ENCODE measurements at places on chromosomes 5 and 9. TPM values are rescaled to one million over a fixed set of nuclear protein-coding genes. Genes with fewer than 3 reads are reported as not detected.

GRCh38 chr9:98545021-98545420, 163.7 kb downstream of the GABBR2 start:
- no peak for DNase-seq

DNA sequence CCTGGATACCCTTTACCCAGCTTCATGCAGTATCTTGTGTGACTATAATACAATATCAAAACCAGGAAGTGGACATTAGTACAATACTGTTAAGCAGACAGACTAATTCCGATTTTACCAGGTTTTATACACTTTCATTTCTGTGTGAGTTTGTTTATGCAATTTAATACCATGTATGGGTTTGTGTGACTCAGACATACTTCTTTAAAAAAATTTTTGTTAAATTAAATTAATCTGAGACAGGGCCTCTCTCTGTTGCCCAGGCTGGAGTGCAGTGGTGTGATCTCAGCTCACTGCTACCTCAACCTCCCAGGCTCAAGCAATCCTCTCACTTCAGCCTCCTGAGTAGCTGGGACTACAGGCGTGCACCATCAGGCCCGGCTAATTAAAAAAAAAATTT, 156.8 kb downstream of the GAPVD1 start:
- DNase-seq = no peak

DNA sequence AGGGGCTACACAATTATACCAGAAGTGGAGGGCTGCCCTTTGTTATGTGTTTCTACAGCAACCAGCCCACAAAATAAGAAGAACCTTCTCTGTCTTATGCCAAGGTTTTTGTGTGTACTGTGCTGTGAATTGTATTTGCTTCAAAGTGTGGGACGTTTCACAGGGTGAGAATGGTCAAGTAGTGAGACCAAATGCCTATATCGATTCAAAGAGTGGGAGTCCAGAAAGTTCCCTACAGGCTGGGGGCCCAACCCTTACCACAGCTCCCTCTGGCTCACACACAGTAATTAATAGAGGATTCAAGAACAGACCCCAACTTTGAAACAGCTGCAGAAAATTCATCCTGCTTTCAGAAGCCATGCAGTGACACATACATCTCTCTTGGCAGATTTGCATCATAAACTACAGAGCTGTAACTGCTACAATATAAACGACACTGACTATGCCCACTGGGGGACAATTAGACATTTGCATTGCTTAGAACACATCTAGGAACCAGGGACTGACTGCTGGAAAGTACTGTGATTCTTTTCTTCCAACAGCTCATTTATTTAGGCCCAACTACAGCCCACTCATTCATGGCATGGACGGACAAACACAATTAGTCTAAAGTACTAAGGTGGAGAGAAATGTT, 12.8 kb downstream of the ENC1 start:
- no peak for DNase-seq

GRCh38 chr5:23223846-23224245, 283.6 kb upstream of the PRDM9 start:
- DNase-seq = no peak

DNA sequence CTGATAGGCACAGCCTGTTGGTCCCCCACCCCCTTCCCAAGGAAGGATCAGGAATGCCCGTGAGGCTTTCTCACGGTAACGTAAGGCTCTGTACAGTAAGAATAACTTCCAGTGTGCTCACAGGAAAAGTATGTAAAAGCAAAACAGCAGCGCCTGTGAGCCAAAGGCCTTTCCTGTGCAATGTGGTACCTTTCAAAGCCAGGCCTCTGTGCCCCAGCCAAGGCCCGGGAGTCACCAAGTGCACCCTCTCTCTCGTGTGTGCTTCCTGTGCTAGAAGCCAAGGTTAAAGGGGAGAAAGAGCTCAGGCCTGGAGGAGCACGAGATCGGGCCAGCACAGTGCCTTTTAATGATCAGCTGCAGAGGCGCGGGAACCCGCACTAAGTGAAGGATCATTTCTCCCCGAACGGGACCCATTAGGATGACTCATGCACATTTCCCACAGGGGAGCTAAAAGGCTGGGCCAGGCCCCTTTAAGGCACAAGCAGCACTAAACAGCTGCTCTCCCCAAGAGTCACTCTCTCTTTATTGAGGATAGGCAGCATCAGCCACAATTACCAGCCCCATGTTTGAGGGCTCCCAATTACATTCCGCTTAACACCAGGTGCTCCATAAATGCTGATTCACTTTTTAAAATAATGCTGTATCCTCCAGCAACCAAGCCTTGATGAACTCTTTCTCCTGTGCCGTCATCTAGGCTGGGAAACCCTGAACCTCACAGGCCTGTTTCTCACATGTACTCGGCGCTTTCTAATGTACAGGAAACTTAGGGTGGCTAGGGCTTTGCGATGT, 42.8 kb downstream of the SHB start:
- no peak for DNase-seq

GRCh38 chr9:82989929-82990328, 73.0 kb downstream of the RASEF start:
- no peak for DNase-seq

DNA sequence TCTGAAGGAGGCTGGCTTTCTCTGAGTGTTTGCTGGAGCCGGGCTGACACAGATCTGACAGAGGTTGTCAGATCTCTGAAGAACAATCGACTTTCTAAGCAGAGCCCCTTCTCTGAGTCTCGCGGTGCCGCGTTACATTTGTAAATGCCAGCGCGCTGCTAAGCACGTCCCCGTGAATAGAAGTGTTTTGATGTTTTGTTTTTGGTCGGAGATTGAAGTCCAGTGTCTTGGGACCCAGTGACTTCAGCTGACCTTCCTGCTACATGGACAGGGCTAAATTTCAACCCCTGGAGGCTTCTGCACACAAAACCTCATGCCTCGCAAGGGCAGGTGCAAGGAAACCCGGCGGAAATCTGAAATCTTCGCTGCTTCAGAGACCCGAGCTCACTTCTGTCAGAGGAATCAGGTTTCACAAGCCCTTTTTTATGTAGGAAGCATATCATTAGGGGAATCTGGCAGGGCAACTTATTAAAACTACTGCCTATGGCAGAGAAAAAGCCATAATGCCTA, 27.2 kb downstream of the NEUROG1 start:
- no peak for DNase-seq

DNA sequence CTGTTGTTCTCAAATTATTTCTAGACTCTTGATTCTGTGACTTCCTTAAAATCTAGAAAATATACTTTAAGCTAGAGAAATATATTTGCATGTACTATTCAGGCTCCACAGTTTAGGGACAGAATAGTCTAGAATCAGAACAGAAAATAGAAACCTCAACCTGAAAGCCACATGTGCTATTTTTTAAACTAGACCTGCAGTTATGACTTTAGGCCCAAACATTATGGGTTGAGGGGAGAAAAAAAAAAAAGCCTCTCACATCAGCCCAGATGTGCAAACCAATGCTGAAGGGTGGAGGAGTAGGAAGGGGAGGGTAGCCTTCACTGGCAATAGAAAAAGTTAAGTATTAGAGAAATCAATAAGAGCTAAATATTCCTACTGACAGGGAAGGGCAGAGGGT, 35.7 kb downstream of the ELL2 start:
- no peak for DNase-seq

DNA sequence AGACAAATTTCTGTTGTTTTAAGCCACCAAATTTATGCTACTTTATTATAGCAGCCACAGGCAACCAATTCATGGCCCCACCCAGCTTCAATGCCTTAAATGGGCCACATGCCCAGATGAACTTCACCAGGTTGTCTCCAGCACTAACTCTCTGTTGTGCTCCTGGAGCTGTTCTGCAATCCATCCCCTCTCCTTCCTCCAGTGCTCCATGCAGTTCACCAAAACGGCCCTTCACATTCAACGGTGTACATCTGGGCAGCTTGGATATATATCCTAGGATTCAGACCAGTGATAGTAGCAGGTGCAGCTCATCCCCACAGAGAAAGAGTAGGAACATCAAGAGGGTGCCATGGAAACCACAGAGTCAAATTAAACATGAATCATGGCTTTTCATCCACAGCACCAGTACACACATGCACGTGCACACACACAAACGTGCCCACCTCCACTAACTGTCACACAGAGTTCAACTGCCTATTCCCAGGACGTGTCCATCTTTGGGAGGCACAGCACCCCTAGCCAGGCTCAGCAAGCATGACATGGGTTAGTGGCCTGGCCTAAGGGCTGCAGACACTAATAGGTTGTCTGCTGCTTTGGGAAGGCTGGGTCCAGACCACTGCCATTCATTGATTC, 134.5 kb downstream of the MED10 start:
- no peak for DNase-seq

- no peak for DNase-seq
Observed at GRCh38 chr9:106104887-106105286, 410.5 kb downstream of the TMEM38B start.

- no peak for DNase-seq
Observed at GRCh38 chr9:9790216-9790872, 822.5 kb downstream of the PTPRD start.

- no peak for DNase-seq
Observed at GRCh38 chr5:103424026-103424425, 138.6 kb downstream of the NUDT12 start.

- no peak for DNase-seq
Observed at GRCh38 chr5:37792975-37793631, 46.7 kb downstream of the GDNF start.

DNA sequence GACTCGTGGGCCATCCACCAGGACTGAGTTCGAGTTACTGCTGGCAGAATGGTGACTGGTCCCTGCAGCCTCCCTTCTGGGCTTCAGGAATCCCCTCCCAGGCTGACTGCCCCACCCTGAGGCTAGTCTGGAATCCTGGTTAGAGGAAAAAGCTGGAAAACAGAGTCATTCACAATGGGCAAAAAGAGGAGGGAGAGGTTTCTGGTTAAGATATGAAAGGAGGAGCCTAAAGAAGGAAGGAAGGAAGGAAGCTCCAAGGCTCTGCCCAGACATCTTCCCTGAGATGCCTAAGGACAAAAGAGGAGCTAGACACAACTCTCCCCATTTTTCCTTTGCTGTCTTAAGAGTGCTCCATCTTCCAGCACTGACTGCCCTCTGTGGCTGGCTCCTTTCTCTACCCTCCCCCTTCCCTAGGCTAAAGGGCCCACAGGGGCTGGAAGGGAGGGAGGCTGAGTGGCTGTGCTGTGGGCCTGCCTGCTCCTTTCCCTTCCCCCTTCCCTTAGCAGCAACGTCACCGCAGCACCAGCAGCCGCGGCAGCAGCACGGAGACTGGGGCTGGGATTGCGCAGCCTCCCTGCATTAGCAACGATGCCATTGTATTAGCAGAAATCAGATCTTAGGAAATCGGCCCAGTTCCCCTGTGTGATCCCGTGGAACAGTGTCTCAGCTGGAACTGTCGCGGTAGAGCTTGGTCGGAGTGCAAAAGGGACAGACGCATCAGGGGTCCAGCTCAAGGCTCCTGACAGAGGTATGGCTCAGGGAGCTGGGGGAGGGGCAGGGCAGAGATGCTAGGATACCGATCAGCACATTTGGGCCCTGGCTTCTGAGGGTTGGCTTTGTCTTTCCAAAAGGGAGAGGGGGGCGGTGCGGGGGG, 48.7 kb downstream of the RUSC2 start:
- no peak for DNase-seq

DNA sequence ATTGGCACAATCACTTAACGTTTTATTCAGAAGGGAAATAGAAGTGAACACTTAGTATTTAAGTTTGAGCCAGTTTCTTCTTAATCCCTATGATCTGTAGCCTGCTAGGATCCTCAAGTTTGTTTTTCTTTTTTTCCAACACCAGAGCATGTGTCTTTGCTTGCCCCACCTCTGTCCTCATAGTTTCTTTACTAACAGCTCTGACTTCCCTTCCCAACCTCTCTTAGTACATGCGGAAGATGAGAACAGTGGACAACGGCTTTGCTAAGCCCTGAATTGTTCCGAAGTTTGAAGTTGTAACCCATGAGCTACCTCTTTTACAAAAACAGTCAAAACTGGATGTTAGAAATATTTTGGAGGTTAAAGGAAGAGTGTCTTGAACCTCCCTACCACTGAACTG, 61.7 kb upstream of the TAF11L2 start:
- no peak for DNase-seq

GRCh38 chr5:141186897-141187512, at the start of gene PCDHB9:
Gene PCDHB9 (plus strand): TSS chr5:141187161. CDS start chr5:141187319, 158 bp downstream.
- DNase-seq = no peak

DNA sequence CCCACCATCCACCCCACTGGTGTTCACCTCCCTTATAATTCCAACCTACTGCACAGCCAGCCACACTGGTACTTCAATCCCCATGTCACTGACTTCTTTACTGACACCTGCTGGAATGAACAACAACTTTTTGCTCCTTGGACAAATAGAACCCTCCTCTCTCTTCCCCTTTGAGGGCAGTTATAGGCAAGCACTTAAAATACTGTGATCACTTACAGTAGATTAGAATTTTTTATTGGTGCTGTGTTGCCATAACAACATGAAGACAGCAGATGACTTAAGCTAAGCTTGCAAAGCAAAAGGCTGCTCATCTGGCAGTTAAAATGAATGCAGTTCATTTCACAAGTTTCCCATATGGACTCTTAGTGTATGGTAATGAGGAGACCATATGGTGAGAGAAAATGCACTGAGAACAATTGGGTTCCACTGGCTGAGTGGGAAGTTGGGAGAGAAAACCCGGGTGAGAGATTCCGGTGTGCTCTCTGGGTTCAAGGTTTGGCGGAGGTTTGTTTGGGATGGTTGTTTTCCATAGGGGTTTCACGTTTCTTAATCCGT, 374.3 kb downstream of the EBF1 start:
- DNase-seq = no peak

DNA sequence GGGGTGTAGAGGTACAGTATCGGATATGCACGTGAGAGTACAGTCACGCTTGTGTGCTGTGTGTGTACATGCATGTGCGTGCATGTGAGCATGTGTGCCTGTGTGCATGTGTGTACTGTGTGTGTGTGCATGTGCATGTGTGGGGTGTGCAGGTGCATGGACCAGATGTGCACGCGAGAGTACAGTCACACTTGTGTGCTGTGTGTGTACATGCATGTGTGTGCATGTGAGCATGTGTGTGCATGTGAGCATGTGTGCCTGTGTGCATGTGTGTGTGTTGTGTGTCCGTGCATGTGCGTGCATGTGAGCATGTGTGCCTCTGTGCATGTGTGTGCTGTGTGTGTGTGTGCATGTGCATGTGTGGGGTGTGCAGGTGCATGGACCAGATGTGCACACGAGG, 10.3 kb downstream of the SLC6A19 start:
- no peak for DNase-seq

GRCh38 chr9:99736291-99736690, 85.4 kb upstream of the NR4A3 start:
- DNase-seq = no peak

PPP1R26 gene
- 4.6 TPM for total RNA-seq

OMD gene
- not detected for total RNA-seq
